ENCODE measurements at places on chromosomes 3 and 15.

GRCh38 chr3:156806698-156807097 lies 19.5 kb upstream of the LEKR1 start:
- DNase-seq = no peak

GRCh38 chr3:120451272-120451761 lies 525 bp upstream of the FSTL1 start:
- DNase-seq = peak; percentile 53

DNA sequence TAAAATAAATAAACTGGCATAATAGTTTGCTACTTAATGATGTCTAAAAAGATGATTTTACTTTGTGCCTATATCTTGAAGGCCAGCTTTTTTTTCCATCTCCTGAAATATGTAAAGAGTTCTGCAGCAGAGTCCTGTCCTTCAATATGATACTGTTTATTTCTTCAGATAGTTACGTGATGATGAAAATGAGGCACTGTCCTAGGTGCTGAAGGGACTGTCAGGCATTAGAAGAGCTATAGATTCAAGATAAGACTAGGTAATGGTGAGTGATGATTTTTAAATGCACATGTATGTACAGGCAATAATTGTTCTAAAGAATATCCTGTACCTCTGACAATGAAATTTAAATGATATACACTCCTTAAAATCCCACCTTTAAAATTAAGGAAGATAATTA lies 326.9 kb upstream of the DNAJC19 start:
- peak; percentile 14 for DNase-seq

DNA sequence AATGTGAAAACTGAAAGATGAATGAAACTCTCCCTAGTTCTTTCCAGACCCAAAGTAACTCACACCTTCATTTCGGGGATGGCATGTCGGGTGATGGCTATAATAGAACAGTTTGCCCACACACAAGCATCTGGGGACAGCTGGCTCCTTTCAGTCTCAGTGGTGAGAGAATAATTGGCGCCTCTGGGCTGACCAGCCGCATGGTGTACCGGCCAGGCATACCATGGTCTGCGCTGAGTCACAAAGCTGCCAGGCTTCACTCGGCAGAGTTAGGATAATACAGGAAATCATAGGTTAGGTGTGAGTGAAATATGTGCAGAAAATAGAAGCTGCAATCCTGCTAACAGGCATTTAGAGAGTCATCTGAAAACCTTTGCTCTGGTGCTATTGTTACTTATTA lies 80.4 kb upstream of the IGF1R start:
- DNase-seq = no peak

- DNase-seq = no peak
These were observed 1.6 kb downstream of the FAM81A start for GRCh38 chr15:59439576-59439975.

GRCh38 chr3:112734171-112734570 lies 93.2 kb upstream of the CCDC80 start:
- DNase-seq = peak; percentile 60

- DNase-seq = no peak
These were observed 37.9 kb upstream of the SLC2A2 start for GRCh38 chr3:171064461-171064860.

- peak; percentile 32 for DNase-seq
These were observed 65.2 kb upstream of the TRA2B start for GRCh38 chr3:186002884-186003472.

DNA sequence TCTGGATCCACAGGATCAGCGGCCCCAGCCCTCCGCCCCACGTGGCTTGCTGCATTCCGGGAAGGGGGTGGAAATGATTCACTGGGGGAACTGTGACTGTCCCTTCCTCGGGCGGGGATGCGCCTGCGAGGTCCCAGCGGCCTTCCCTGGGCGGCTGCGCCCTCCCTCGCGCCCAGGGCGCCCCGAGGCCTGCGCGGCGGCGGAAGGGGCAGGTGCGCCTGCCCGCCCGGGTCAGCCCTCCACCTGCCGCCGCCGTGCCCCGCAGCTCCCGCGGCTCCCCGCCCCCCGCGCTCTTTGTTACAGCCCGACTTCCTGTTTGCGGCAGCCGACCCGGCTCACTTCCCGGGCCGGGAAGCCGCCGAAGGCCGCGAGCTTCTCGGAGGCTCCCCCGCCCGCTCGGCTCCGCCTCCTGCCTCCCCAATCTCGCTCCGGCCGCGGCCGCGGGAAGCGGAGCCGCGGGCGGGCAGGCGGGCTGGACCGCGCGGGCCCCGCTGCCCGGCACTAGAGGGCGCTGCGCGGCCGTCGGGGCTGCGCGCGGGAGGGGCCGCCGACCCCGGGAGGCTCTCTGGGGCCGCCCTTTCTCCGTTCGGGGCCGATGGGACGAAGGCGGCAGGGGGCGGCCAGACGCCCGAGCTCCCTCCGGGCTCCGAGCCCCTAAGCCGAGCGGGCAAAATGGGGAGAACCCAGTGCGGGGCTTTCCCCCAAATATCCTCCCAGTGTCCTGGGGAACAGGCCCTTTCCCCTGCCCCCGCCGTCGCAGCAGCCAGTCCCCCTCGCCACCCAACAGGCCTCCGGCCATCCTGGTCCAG lies 11.5 kb upstream of the CHAC1 start:
- peak; percentile 90 for DNase-seq

- peak; percentile 31 for DNase-seq
These were observed 235.8 kb upstream of the TMCO5A start for GRCh38 chr15:37698679-37699078.

GRCh38 chr3:64450396-64450956 lies 225.2 kb upstream of the PRICKLE2 start:
- DNase-seq = no peak

- DNase-seq = peak; percentile 12
These were observed 8.6 kb upstream of the IQSEC1 start for GRCh38 chr3:13081603-13082360.

DNA sequence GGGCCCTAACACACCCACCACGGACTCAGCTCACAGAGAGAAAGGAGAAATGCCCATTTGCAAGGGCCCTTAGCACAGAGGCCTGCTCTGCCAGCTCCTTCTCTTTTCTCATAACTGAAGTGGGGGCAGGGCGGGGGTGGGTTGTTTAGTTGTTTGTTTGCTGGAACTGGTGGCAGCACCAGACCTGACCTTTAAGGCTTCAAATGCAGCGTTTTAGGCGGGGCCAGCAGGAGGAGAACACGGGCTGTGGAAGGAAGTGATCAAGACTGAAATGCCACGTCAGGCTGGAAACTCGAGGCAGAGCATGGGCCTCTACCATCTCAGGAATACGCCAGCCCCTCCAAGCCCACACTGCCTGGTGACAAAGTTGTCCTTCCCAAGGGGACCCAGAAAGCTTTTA lies 9.3 kb downstream of the CACNA2D2 start:
- no peak for DNase-seq

DNA sequence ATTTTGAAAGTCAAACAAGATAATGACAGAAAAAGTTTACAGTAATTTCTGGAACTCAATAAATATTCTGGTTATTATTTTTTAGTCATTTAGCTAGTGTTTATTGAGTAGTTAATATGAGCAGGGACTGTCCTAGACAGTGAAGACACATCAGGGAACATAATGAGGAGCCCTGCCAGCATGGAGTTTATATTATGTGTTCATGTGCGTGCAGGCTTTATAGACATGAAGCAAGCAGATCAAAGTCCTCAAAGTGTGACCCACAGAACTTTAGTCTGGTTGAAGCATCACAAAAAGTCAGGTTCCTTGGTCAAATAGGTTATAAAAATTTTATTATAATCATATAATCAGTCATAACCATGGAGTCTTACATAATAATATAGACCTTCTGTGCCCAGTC lies 289.3 kb downstream of the CLSTN2 start:
- no peak for DNase-seq
